ENCODE measurements at places on chromosomes 12 and 14.

- no peak for DNase-seq
Observed at GRCh38 chr12:102570256-102570655, 89.9 kb upstream of the IGF1 start.

GRCh38 chr12:106780010-106780631 is 5.6 kb downstream of the RIC8B start:
- no peak for DNase-seq

GRCh38 chr14:98242903-98243302 is 1029.1 kb downstream of the BCL11B start:
- no peak for DNase-seq

GRCh38 chr12:120687578-120688289 is 785 bp downstream of the MLEC start:
- DNase-seq: no peak

GRCh38 chr14:101964297-101965180 is at the start of gene DYNC1H1:
Gene DYNC1H1, plus strand, starts transcription at chr14:101964573. Its CDS starts 119 bp downstream, at chr14:101964692.
- peak; percentile 81 for DNase-seq

- DNase-seq: no peak
Observed at GRCh38 chr12:110860833-110861296, 14.1 kb downstream of the CCDC63 start.
